GM19239 (cell line): ENCODE measurements at places on chromosomes 3 and 15.
A peak's percentile ranks its signal among the peaks of the same experiment; 100 is the strongest.

GRCh38 chr3:172501540-172501939 is 21.7 kb downstream of the TNFSF10 start:
- DNase-seq, result no peak

- no peak for DNase-seq
Observed at GRCh38 chr3:170420307-170420821, 1.7 kb downstream of the CLDN11 start.

DNA sequence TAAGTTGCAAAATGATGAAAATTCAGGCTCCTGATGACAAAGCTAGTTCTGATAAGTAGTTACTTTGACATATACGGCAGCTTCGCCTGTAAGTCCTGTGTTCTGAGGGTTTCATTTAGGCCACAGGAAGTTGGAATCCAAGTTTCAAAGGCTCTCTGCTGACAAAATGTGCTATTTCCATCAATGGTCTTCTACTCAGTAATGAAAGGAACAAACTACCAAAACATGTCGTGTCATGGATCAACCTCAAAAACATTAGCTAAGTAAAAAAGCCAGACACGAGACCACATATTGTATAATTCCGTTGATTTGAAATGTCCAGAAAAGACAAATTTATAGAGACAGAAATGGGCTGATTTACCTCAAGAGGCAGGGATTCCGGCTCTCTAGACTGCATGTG is 22.5 kb downstream of the NGRN start:
- no peak for DNase-seq

- DNase-seq, result no peak
Observed at GRCh38 chr3:86869566-86869965, 121.4 kb downstream of the VGLL3 start.

GRCh38 chr3:173913397-173913796 is 515.9 kb downstream of the NLGN1 start:
- no peak for DNase-seq

- no peak for DNase-seq
Observed at GRCh38 chr3:152621006-152621868, 213.7 kb upstream of the P2RY1 start.

DNA sequence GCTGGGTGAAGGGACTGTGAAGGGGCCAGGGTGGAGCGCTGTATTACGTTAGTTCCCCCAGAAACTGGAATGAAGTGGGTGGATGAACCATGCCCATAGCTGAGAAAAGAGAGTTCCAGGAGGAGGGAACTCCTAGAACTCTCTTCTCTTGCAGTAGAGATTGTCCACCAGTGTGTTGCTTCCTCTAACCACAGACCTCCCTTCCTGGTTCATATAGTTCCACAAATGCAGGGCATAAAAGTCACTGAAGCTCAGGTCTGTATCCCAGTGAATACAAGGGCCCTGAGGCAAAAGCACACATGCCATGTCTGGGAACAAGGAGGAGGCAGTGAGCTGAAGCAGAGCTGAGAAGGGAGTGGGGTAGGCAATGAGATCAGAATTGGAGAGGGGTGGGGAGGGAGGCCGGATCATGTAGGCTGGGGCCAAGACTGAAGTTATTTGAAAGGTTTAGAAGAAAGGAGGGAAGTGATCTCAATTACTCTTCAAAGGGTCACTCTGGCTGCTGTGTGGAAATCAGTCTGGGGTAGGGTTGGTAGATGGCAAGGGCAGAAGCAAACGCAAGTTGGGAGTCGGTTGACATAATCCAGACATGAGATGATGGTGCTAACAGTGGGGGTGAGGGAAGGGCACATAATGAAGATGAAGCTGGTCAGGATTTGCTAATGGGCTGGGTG is 6.5 kb downstream of the A4GNT start:
- DNase-seq, result no peak

DNA sequence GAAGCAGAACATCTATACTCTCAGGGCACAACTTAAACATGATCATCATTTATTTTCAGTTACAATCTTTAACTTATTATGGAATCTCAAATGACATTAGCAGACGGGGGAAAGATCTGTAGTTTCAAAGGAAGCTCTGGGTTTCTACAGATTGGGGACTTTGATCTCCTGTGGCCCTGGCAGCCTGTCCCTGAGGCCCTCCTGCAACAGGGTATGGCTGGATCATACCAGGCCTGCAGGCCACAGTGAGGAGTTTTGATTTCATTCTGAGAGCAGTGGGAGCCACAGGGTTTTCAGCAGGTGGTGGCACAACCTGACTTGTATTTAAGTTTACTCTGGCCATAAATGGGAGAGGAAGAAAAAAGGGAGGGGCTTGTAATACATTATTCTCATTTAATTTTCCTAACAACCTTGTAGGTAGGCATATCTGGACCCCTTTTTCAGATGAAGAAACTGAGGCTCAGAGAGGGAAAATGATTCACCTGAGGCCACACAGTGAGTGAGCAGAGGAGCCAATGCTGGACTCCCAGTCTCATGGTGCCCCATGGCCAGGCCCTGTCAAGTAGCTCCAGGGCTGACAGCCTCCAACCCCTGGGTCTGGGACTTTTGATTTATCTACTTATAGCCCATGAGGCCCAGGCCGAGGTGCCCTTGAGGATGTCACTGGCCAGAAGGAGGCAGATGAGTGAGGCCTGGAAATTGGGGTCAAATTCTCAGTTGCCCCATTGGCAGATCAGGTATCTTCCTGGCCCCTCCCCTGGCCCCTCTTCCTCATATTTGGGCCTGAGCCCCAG is 71.0 kb downstream of the ATP2B2 start:
- no peak for DNase-seq

- peak; percentile 12 for DNase-seq
Observed at GRCh38 chr15:85865070-85865684, 70.5 kb upstream of the KLHL25 start.

- DNase-seq, result no peak
Observed at GRCh38 chr3:167684388-167684993, 30.7 kb upstream of the WDR49 start.

DNA sequence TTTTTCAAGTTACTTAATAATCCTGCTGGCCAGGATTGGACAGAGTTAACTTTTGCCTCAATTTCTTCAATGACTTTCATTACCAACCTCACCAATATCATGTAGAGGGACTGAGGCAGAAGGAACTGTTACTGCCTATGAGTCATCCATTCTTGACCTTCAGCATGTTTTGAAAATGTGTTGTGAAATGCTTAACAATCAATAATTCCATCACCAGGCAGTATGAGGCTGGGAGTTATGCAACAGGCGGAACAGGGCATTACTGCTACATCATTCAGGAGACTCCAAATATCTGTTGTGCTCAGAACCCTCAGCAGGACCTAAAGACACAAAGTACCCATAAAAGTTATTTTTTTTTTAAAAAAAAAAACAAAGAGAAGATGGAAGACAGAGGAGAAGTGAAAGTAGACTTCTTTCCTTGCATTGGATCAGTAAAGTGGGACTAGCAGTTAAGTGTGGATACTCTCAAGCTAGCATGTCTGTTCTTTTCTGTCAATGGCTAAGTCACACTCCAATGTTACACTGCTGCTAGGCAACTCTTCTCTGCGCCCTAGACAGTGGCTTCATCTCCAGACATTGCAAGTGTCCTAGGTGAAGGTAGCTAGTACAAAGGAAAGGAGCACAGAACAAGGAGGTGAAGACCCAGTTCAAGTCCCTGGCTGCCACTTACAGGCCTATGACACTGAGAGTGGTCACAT is 184.9 kb upstream of the LPP start:
- no peak for DNase-seq

DNA sequence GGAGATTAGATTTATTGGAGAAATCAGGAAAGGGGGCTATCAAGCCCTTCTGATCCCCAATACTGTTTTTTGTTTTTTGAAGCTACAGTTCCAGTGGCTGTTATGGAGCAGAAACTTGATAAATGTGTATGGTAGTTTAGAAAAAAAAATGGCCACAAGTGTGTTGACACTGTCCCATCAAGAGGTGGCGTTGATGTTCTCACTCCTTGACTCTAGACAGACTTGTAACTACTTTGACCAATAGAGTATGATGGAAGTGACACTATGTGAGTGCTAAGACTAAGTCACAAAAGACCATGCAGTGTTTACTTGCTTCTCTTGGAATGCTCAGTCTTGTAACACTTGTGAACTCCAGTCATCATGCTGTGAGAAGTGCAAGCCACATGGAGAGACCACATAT is 356.7 kb downstream of the PDCD6IP start:
- DNase-seq, result no peak

GRCh38 chr3:166889241-166889640 is 490.9 kb downstream of the ZBBX start:
- no peak for DNase-seq

DNA sequence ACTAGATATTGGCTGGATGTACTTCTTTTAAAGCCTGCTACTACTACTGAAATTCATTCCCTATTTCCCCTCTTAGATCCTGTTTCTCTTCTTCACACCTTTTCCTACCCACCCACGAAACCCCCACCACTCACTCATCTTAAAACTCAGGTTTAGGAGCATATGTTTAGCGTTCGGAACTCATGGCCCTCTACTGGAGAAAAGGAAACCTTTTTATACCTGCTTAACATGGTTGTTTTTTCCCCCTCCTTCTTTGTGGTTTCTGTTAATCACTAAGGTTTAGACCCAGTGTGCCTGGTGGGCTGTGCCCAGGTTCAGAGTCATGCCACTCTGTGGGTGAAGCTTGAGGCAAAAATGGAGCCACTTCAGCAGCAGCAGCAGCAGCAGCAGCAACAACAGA is 2.6 kb downstream of the ARID3B start:
- no peak for DNase-seq

GRCh38 chr3:65623362-65623761 is 415.4 kb downstream of the MAGI1 start:
- no peak for DNase-seq

- no peak for DNase-seq
Observed at GRCh38 chr3:73206030-73206429, 144.6 kb downstream of the EBLN2 start.

- DNase-seq, result no peak
Observed at GRCh38 chr3:129481766-129482332, 41.8 kb downstream of the IFT122 start.

DNA sequence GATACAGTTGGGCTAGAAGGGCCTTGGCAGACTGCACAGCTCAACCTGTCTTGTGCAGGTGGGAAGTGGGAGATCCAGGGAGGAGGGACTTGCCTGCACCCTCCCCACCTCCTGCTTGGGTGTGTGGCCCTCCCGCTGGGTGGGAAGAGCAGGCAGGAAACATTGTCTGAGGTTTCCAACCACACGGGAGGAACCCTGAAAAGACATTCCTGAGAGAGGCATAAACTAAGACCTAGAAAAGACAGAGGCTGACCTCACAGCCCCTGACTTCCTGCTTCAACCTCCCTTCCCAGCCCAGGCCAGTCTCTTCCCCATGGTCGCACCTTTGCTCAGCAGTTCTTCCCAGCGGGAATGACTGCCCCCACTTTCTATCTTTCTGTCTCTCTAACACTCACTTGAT is 46.3 kb upstream of the INSYN1 start:
- DNase-seq, result no peak

DNA sequence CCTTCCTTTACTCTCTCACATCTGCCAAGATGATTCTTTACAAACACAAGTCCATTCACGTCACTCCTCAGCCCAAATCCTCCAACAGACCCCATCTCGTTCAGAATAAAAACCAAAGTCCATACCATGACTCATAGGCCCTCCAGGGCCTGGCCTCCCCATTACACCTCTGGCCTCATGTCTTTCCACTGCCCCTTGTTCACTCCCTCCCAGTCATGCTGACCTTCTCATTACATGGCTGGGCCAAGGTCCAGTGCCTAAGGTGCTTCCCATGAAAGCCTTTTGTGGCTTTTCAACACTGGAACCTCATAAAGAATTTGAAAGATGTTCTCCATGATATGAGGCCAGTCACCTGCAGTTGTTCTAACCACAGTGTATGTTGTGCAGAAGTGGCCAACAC is 44.5 kb downstream of the NEK10 start:
- no peak for DNase-seq

GRCh38 chr3:136606990-136607389 is 145.2 kb downstream of the STAG1 start:
- no peak for DNase-seq

DNA sequence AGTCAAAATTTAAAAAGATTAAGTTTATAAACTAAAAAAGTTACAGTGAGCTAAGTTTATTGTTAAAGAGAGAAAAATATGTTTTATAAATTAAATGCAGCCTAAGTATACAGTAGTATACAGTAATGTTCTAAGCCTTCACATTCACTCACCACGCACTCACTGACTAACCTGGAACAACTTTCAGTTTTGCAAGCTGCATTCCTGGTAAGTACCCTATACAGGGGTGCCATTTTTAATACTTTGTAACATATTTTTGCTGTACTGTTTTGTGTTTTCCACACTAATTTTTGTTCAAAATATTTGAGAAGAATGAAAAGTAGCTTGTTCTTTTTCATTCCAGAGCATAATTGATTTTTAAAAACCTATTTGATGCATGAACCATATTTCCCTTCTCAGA is 524.9 kb downstream of the RBMS3 start:
- no peak for DNase-seq

- DNase-seq, result no peak
Observed at GRCh38 chr3:194767446-194768207, 81.9 kb downstream of the FAM43A start.

DNA sequence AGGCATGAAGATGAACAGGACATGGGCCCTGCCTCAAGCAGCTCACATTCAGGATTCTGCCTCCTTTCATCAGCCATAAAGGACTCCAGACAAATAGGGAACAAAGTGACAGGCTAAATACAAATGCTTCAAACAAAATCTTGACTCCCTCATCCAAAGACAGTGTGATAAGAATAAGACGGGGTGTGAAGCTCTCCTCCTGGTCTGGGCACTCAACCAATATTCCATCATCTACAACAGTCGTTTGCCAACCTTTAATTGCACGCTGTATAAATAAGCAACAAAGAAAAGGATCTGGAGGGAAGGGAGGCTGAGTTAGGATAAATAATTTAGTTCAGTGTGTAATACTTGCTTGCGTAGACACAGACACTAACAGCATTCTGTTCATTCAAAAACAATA is 5.4 kb downstream of the CCDC54 start:
- DNase-seq, result no peak

- no peak for DNase-seq
Observed at GRCh38 chr3:46706771-46707582, 5.8 kb downstream of the TMIE start.

DNA sequence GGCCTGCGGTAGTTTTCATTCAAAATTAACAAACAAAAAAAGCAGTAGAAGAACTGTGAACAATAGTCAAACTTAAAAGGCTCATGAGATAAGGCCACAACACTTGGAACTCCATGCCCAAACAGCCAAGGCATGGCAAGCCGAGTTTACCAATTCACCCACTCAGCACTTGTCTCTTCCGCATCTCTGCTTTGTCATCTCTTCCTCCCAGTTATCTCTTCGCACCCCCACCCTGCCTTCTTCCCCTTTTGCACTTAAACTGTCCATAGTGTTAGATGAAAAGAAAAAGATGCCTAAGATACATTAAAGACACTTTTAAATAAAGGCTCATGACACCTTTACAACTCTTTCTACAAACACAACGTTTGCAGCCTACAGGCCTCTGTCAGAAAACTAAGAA is 11.1 kb downstream of the TLE3 start:
- DNase-seq, result no peak

GRCh38 chr3:67804089-67804488 is 149.7 kb upstream of the SUCLG2 start:
- DNase-seq, result no peak
